Activated T-cell treated with anti-CD3 and anti-CD28 coated beads for 48 hours (primary cell): ENCODE measurements at places on chromosomes 3 and 15.

DNA sequence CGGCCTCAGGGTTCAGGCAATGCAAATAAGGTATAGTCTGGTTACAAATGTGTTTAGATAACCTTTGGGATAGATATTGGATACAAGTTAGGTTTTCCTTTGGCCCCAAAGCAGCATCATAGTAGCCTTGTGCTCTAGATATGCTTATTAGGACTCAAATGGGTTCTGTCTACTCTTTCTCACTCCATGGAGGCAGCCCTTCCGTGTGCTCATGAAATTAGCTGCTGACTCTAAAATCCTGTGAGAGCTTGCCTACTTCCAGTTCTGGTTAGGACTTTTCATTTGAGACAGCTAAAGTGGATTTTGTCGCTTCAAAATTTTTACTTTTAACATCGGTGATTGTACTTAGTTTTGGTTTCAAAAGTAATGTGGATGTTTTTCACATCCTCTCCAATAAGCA is 1.6 kb downstream of the CDV3 start:
- DNase-seq: no peak

DNA sequence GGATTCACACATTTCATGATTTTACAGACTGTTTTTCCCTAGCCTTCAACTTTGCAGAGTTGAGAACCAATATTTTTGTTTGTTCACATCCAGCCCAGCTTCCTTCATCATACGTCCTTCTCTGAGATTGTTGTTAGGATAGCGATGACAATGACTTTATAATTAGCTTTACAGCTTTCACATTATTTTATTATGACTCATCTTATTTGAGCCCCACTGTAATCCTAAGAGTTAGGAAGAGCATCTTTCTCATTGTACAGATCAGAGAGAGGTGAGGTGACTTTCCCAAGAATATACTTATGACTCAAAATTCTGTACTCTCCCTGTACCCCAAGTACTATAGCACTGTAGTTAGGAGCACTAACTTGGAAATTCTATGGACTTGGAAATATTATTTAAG is 156.1 kb downstream of the ALDH1A2 start:
- DNase-seq: no peak

DNA sequence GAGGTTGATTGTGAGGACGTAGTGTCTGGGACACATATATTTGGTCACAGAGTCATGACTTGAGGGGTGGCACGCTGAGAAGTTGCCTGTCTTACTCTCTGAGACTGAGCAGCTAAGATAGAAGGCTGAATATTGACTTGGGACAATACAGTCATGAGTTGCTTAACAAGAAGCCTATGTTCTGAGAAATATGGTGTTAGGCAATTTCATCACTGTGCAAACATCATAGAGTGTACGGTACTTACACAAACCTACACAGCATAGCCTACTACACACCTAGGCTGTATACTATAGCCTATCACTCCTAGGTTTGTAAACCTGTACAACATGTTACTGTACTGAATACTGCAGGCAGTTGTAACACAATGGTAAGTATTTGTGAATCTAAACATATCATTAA is 30.3 kb upstream of the SPESP1 start:
- no peak for DNase-seq

- no peak for DNase-seq
These were observed 557.6 kb upstream of the ADAMTS9 start for GRCh38 chr3:65245133-65246063.

GRCh38 chr3:23710555-23710954 is 95.2 kb upstream of the UBE2E1 start:
- DNase-seq: no peak

GRCh38 chr3:57221883-57222282 is 5.6 kb upstream of the APPL1 start:
- DNase-seq: no peak

- no peak for DNase-seq
These were observed 192.2 kb upstream of the THRB start for GRCh38 chr3:24686808-24687207.

GRCh38 chr15:101307048-101307896 is 12.2 kb upstream of the SNRPA1 start:
- DNase-seq: no peak

DNA sequence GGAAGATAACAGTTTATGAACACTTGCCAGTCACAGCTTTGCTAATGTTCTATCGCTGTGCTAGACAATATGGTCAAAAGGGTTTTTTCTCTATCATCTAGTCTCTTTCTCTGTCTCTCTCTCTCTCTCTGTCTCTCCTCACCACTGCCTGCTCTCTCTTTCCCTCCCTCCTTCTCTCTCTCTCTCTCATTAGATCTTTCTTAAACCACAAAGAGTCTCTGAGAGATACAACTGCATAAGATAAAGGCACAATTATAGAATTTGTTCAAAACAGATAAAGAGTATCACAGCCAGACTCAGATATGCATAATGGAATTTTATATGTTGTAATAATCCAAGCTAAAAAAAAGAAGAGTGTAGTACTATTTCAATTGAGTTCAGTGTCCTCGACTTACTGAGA is 258.4 kb downstream of the MECOM start:
- no peak for DNase-seq

- no peak for DNase-seq
These were observed 35.1 kb upstream of the SPTBN5 start for GRCh38 chr15:41928637-41929620.

GRCh38 chr3:137695351-137695750 is 68.8 kb upstream of the SOX14 start:
- no peak for DNase-seq

- DNase-seq: no peak
These were observed 43.0 kb upstream of the TLE3 start for GRCh38 chr15:70140543-70141375.

DNA sequence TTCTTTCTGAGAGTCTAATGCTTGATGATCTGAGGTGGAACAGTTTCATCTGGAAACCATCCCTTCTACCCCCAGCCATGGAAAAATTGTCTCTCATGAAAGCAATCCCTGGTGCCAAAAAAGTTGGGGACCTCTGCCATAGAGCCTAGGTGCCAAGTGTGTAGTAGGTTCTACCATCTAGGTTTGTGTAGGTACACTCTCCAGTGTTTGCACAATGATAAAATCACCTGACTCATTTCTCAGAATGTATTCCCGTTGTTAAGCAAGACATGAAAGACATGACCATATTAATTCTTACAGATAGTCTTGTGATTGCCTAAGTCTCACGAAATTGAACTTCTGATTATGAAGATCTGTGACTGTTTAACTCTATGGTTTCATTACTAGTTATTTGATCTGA is 68.6 kb downstream of the KAT2B start:
- no peak for DNase-seq
